RWPE2 (cell line): ENCODE measurements at places on chromosomes 13 and 19.

GRCh38 chr13:21230516-21230915 is 54.1 kb downstream of the MRPL57 start:
- no peak for DNase-seq

- no peak for DNase-seq
Observed at GRCh38 chr13:70792121-70792520, 683.9 kb upstream of the KLHL1 start.

DNA sequence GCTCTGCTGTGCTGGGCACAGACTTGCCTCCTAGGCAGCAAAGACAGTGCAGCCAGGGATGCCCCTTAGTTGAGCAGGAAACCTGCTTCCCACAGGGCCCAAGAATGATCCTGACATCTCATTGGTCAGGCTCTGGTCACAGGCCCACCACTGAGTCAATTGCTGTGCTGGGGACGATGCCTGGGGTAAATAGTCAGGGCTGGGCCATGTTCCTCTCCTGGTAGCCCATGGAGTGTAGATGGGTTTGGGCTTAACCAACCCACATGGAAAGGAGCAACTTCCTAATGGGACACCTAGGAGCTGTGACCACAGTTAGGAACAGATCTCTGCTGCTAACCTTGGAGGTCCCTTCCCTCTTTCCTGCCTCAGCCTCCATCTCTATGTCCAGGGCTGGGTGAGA is 212.5 kb upstream of the ZNF536 start:
- DNase-seq = no peak

- no peak for DNase-seq
Observed at GRCh38 chr19:824885-825284, 2.8 kb upstream of the AZU1 start.
